ENCODE measurements at places on chromosomes 1 and 21.

DNA sequence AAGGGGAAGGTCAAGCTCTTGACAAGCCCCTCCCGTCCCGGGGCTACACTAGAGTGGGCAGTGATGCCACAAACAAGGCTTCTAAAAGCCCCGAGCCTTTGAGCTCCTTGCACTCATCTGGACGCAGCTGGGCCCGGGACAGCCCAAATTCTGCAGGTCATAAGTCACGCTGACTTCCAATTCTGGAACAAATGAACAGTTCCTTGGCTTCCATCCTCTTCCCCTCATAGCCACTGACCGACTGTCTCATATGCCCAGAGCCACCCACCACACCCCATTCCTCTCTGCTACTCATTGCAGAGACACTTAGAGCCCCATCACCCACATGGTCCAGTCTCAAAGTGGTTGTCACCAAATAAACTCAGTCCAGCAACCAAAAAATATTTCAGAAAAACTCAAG, 32.8 kb upstream of the PRELP start:
- no peak for DNase-seq

GRCh38 chr1:238281418-238281817, 390.7 kb upstream of the ZP4 start:
- DNase-seq = no peak

DNA sequence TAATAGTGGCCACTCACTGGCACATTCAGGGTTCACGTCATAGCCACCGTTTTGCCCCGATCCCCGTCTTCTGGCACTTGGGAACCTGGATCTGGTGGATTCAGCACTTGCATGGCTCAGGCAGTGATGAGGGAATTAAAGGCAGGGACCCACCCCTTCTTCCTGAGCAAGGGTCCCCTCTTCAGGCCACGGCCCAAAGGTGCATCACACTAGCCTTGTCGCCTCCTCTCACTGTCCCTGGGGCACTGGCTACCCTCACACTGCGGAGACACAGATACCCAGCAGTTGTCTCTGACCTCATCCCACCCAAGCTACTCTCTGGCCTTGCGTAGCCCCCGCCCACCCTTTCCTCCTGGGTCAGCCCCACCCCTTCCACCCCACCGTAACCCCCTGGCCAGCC, 19.9 kb upstream of the LDLRAP1 start:
- peak; percentile 18 for DNase-seq

- DNase-seq = no peak
Measured at GRCh38 chr1:65423884-65424572, 3.6 kb downstream of the LEPR start.

GRCh38 chr1:88324899-88325298, 359.2 kb upstream of the PKN2 start:
- no peak for DNase-seq

- DNase-seq = peak; percentile 13
Measured at GRCh38 chr1:39129514-39129913, 75.0 kb upstream of the MACF1 start.

- DNase-seq = no peak
Measured at GRCh38 chr1:96313216-96313615, 408.4 kb upstream of the PTBP2 start.

GRCh38 chr1:14782741-14783591, 184.5 kb downstream of the KAZN start:
- no peak for DNase-seq

- DNase-seq = no peak
Measured at GRCh38 chr1:244241438-244241837, 190.4 kb downstream of the ZBTB18 start.

GRCh38 chr1:39410915-39411436, 80.5 kb upstream of the BMP8A start:
- peak; percentile 80 for DNase-seq

- no peak for DNase-seq
Measured at GRCh38 chr1:199723250-199723956, 304.1 kb upstream of the NR5A2 start.

DNA sequence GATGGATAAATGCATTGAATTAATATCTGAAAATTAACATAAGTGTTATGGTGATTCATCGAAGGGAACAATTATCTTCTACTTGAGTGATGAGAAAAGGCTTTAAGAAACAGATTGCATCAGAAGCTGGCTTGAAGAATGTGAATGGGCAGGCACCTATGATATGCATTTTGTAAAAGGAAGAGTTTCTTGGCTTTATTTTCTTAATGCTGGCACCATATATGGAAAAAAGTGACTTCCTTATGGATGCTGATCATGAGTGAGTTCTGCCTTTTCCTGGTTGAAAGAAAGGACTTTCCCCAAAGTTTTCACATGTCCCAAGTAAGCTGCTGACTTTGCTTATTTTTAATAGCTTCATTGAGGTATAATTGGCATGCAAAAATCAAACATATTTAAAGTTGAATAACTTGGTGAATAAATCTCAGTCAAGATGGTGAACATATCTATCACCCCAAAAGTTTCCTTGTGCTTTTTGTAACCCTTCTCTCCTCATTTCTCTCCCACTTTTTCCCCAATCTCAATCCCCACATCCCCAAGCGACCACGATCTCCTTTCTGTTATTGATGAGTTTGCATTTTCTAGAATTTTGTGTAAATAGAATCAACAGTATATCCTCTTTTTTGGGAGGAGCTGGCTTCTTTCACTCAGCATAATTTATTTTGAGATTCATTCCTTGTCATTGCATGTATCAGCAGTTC, 74.2 kb downstream of the SPATA46 start:
- no peak for DNase-seq

DNA sequence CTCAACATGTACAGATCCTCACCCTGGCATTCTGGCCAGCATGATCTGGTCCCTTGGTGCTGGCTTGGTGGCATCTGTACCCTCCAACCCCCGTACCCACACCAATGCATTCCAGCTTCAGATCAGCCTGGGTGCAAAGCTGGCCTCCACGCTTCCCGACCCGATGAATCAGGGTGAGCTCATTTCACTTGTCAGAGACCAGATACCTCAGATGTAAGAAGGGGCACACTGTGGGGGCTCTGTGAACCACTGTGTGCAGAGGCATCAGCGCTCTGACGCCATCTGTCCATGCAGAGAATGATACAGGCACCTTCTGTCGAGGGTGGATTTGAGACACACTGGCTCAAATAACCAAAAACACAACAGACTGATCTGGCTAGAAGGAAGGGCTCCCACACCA, 76.6 kb downstream of the DMRTB1 start:
- no peak for DNase-seq

GRCh38 chr1:28928314-28928941, 14.1 kb downstream of the EPB41 start:
- DNase-seq = peak; percentile 11

- DNase-seq = no peak
Measured at GRCh38 chr1:200366577-200367253, 43.1 kb downstream of the ZNF281 start.

GRCh38 chr1:6035303-6035702, 10.4 kb upstream of the KCNAB2 start:
- DNase-seq = no peak

DNA sequence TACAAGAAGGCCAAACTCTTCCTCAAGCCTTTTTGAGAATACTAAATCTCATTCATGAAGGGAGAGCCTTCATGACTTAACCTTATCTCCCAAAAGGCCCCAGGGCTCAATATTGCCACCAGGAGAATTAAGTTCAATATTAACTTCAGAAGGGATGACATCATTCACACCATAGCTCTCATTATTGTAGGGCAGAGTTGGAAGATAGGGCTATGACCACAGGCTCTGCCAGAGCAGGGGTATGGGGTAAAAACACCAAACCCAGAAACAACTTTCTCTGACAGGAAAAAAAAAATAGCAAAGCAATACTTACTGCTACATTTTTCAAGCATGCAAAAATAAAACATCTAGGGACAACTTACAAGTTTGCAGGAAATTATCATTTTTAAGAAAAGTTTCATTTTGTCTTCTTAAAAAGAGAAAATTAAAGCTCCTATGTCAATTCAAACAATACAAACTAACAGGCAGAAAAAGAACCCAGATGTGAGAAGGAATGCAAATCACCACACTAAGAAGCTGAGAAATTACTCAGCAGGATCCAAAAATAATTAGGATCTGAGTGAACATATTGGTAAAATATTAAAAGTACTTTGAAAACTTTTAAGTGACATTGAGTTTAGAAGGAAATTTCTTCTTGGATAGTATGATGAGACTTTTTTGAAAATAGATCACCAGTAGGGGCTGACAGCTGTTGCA, 1156.5 kb downstream of the NCAM2 start:
- no peak for DNase-seq

GRCh38 chr1:178575611-178576361, 62.9 kb downstream of the TEX35 start:
- DNase-seq = peak; percentile 83

DNA sequence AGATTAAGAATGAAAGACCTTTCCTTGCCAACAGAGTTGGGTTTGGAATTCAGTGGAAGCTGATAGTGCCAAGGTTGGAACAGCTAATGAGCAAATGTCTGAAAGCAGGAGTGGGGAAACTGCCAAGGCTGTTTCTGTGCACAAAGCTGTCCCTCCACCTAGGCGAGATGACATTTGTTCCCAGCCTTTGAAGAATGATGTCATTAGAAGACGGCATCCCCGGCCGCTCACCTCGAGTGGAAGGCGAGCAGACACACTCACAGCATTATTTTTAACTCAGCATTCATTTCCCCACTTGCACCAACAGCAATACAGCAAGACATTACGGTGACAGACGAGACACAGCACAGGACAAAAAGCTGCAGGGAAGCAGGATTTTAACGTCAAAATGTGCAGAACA, 463.9 kb downstream of the PCP4 start:
- DNase-seq = no peak

- no peak for DNase-seq
Measured at GRCh38 chr1:97685360-97685759, 235.5 kb downstream of the DPYD start.

GRCh38 chr1:173095632-173096031, 44.9 kb upstream of the TNFSF18 start:
- DNase-seq = no peak

- DNase-seq = no peak
Measured at GRCh38 chr1:167943541-167943940, 6.7 kb upstream of the MPC2 start.

DNA sequence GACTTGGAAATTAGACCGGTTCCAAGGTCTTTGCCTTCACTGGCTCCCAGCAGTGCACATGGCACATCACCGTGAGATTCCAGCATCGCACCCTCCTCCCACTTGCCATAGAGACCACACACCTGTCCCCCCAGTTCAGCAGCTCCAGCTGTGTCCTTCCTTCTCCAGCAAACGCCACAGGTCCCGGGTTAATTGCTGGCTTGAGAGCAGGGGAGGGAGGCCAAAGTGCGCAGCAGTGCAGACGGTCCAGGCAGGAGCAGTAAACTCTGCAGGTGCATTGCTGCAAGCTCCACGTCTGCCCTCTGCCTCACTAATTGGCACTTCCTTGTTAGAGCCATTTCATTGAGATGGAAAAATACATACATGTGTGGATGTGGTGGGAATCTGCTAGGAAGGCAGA, 65.3 kb downstream of the KLHDC7A start:
- DNase-seq = no peak
